Stimulated activated CD8-positive, alpha-beta memory T cell treated with anti-CD3 and anti-CD28 coated beads, Interleukin-15, amount 100 ng/mL, for 4 hours (primary cell): ENCODE measurements at places on chromosomes 6 and 20.

DNA sequence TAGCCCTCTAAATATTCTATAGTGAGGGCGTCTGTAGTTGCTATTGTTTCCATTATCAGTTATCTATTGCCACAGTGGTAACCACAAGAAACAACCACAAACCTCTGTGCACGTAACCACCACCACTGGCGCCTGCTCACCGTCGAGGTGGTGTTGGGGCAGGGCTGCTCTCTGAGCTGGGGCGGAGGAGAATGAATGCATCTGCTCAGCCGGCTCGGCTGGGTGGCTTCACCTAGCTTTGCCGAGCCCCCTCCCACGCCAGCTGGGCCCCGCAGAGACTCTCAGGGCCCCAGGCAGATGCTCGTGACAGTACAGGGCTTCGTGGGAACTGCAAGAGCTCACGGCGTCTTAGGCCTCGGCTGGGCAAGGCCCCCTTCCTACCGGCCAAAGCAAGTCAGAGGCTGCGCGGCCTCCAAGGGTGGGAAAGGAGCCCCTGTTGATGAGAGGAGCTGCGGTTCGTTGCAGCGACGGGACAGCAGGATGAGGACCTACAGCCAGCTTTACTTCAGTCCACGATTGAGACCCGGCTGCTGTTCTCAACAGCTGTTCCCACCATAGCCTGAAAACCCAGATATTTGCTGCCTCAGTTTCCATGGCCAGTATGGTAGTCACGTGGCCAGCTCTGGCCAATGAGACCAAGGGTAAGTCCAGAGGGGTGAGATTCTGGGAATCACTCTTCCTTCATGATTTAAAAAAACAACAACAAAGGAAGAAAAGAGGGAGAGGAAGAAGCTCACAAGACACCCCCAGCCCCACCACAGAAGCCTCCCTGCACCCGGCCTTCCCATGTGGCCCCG, 120.2 kb upstream of the AFDN start:
- peak; percentile 24 for DNase-seq

DNA sequence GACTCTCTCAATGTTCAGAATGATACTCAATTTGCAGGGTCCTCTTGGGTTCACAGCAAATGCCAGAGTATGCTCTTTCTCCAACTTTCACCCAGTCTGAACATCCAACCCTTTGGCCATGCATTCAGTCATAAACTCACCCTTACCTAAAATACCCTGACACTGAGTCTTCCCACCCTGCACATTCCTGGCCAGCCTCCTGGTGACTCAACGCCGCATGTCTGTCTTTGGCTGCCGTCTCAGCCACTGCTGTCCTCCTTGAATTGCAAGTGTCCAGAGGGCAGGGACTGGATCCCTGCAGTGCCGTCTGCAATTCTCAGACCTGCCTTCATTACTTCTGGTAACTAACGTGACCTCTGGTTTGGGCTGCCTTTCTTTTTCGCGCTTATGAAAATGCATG, 593.4 kb downstream of the QKI start:
- no peak for DNase-seq

- no peak for DNase-seq
These were observed 67.1 kb upstream of the ADGRF4 start for GRCh38 chr6:47631269-47631772.

DNA sequence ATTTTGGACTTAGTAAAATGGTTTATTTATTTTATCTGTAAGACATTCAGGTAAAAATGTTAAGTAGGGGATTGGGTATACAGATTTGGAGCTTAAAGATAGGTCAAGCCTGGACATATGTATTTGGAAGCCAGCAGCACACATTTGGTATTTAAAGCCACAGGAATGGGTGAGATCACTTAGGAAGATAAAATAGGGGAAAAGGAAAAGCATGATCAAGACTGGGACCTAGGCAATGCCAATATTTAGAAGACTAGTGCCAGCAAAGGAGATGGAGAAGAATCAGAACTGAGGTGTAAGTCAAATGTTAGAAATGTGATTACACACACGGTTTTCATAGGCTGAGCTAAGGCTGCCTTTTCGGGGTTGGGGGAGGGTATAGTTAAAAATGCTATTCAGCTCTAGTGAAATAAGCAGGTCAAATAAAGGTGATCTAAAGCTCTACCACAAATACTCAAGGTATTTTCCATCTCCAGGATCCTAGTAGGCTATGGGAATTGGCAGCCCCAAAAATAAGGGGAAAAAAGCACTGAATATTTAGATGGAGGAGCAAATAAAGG, 20.6 kb downstream of the SLC2A12 start:
- DNase-seq = no peak

GRCh38 chr6:35415065-35415891, 36.9 kb upstream of the FANCE start:
- DNase-seq = no peak

- no peak for DNase-seq
These were observed 140.2 kb upstream of the MMS22L start for GRCh38 chr6:97423190-97423589.

DNA sequence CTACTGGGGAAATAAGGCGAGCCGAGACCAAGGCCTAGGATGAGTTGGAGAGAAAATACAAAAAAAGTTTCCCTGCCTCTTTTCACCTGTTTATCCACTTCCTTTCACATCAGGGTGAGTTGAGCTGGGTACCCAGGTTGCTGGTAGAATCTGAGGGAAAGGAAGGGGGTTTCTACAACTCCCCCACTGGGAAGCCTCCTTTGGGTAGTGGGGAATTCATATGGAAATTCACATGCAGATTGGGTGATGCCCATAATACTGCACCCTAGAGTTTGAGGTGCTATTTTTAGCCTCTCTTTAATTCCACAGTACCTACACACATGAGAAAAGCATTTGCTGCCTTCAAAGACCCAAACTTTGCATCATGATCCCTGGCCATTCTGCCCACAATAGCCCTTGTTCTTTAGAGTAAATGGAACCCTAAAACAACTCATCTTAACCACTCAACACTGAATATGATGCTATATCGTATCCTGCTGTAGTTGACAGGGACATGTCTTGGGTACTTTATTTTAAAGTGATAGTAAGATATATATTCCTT, 2.7 kb downstream of the OSTM1 start:
- DNase-seq = no peak

- no peak for DNase-seq
These were observed 73.2 kb downstream of the VEGFA start for GRCh38 chr6:43843097-43843645.

GRCh38 chr6:35240838-35241801, 18.4 kb upstream of the ZNF76 start:
- peak; percentile 23 for DNase-seq

DNA sequence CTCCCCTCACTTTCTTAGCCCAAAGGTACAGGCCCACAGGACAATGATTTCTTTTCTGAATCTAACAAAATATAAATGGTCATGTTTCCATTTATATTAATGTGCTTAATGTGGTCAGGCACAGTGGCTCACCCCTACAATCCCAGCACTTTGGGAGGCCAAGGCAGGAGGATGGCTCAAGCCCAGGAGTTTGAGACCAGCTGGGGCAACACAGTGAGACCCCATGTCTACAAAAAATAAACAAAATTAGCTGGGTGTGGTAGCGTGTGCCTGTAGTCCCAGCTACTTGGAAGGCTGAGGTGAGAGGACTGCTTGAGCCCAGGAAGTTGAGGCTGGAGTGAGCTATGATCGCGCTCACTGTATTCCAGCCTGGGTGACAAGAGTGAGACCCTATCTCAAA, 77.2 kb upstream of the TULP1 start:
- no peak for DNase-seq

DNA sequence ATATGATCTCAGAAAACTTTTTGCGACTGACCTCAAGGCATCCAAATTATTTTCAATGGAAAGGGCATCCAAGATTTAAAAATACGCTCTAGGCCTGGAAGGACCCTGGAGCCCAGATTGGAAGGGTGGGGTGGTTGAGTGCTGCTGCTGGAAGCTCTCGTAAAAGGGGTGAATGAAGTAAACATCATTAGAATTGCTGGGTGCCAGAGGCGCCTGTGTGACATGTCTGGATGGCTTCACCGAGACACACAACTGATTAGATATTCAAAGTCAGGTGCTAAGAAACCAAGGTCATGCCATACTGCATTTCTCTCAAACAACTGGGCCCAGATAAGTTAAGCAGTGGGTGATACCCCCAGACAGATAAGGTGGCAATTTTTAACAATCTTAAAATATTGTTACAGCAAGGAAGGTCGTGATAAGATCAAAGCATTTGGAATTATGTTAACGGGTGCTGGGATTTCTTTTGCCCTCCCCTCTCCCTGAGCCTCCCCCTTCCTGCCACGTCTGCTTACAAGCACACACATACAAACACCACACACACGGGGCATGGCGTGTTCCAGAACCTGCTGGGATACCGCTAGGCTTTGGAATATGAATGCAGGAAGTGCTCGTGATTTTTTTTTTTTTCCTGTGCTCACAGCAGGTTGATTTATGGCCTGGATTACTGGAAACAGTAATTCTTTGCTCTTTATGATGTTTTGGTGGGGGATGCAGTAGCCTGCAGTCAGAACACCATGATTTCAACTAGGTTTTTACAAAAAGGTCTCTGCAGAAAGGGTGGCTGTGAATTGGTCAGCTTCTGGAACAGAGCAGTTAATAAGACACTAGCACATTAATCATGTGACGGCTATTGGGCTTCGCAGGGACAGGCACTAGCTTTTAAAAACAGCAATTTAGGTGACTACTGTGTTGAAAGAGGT, 551.2 kb downstream of the QKI start:
- DNase-seq = no peak

DNA sequence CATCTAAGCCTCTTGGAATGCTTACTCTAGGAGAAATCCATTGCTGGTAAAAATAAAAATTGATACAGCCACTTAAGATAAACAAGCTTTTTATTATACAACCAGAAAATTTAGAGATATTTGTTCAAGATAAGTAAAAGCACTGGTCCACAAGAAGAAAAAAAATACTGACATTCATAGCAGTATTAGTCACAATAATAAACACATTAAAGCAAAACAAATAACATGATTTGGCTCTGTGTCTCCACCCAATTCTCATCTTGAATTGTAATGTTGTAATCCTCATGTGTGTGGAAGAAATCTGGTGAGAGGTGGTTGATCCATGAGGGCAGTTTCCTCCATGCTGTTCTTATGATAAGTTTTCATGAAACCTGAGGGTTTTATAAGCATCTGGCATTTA, 1093.5 kb upstream of the ADGRB3 start:
- DNase-seq = no peak

DNA sequence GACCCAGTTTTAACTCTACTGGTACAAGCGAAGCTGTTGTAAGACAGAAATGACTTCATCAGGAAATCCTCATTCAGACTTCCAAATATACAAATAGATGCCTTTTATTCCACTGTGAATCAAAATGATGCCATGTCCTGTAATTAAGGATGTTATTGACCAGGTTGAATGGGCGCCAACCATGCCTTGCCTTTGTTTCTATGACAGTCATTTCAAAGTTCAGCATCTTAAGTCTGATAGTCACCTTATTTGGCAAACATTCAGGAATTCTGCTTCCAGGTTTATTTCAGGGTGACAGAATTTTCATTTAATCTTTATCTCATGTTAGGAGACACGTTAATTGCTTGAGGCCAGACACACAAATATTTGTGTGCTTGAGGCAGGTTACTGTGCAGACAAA, 592.8 kb upstream of the JAG1 start:
- no peak for DNase-seq

- no peak for DNase-seq
These were observed 45.9 kb downstream of the ZNF217 start for GRCh38 chr20:53547664-53548239.

- no peak for DNase-seq
These were observed 4.9 kb upstream of the IPCEF1 start for GRCh38 chr6:154361476-154361875.

- DNase-seq = no peak
These were observed 1188.0 kb downstream of the GRIK2 start for GRCh38 chr6:102581378-102582124.

GRCh38 chr6:108778421-108779186, 69.6 kb upstream of the ARMC2 start:
- DNase-seq = no peak

GRCh38 chr6:161271343-161272030, 2.4 kb downstream of the AGPAT4 start:
- DNase-seq = no peak

- no peak for DNase-seq
These were observed 8.2 kb downstream of the TRERF1 start for GRCh38 chr6:42443312-42444060.

DNA sequence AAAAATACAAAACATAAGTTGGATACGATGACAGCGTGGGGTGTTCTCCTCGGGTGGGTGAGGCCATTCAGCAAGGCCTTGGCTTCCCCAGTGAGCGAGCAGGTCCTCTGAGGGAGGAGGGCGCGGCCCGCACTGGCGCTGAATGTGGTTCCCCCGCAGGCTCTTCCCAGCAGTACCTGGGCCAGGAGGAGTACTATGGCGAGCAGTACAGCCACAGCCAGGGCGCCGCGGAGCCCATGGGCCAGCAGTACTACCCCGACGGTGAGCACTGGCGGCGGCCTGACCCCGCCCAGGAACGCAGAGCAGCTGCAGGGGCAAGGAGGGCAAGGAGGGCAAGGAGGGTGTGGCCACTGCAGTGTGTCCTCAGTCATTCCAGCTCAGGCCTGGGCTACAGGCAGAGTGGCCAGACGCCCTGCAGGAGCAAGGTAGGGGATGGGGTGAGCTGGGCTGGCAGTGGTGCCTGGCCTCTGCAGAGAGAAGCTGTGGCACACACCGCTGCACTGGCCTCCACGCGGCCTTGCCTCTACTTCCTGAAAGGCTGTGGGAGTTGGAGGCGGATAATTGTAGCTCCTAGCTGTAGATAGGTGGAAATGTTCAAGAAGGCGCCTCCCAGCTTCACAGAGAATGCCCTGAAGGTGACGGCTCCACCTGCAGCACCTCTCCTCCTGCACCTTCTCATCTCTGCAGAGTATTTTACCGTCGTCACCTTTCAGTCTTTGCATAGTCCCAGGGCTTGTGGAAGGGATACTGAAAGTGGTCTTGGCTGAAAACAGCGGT, 18.7 kb upstream of the MTG2 start:
- no peak for DNase-seq

DNA sequence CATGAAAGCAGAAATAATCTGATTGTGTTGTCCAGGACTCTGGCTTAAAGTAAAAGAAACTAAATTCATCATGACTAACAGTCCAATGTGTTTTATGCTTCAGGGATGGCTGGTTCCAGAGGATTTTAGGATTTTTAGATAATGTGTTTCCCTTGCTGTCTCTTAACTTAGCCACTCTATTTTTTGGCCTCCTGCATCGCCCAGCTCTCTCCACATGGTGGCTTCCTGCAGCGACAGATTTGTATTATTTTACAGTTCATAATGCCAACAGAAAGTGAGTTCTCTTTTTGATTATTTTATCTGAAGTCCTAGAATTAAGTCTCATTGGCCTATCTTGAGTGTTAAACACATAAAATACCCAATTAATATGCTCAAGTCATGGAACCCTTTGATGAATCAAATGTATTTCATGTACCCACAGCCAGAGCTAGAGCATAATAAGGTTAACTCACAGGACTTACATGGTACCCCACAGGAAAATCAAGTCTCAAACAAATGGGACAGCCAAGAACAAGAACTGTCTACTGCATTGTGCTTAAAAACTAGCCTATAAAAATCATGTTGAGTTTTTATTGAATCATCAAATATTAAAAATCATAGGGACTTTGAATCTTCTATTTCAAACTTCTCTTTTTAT, 582.5 kb downstream of the DOK5 start:
- DNase-seq = no peak
